ENCODE measurements at places on chromosomes 12 and 14.

- DNase-seq, result no peak
Measured at GRCh38 chr14:68791902-68792677, 777 bp downstream of the ZFP36L1 start.

DNA sequence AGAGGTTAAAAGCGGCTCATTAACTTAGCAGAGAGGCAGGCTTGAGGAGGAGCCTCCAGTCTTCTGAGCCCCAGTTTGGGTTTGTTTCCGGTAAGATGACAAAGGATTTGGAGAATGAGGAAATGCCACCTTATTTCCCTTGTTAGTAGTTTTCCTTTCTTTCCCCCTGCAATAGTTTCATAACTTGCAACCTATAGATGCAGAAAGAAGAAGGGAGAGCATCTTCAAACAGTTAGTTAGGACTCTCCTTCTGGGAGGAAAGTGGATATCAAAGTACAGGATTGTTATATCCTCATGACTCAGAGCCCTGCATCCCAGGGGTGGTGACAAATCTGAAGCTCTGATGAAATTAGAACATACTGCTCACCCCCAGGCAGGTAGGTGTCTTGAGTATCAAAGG, 180.7 kb upstream of the SLC38A2 start:
- peak; percentile 73 for DNase-seq

GRCh38 chr12:82757059-82757458, 70.4 kb downstream of the TMTC2 start:
- DNase-seq, result no peak

DNA sequence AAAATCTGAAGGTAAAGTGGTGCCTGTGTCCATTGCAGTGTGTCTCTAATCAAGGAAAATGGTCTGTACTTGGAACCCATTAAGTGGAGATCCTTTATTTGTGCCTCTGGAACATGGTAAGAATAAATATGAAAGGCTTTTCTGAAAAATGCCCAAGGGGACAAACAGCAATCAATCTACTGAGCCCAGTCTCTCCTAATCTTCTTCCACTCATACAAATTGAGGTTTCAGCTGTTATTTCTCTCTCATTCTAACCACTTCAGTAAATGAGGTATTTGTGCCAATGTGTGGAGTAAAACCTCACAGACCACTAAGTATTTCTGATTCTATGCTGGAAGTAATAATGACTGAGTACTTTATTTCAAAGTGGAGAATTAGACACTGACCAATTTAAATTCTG, 82.3 kb upstream of the ST8SIA1 start:
- no peak for DNase-seq

DNA sequence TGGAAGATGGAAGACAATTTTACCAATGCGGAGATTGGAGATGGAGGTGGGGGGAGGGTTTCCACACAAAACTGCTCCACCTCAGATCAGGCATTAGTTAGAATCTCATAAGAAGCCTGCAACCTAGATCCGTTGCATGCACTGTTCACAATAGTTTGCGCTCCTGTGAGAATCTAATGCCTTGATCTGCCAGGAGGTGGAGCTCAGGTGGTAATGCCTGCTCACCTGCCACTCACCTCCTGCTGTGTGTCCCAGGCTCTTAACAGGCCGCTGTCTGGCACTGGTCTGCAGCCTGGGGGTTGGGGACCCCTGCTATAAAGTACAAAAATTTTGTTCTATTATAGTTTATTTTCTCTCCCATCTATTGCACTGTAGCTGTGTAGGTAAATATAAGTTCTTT, 84.9 kb upstream of the FOXG1 start:
- no peak for DNase-seq

- peak; percentile 93 for DNase-seq
Measured at GRCh38 chr14:103372552-103373304, 12.5 kb upstream of the MARK3 start.

- peak; percentile 77 for DNase-seq
Measured at GRCh38 chr14:71320734-71321573, 413.7 kb downstream of the PCNX1 start.

GRCh38 chr12:112176321-112177010, 51.1 kb downstream of the TRAFD1 start:
- no peak for DNase-seq

DNA sequence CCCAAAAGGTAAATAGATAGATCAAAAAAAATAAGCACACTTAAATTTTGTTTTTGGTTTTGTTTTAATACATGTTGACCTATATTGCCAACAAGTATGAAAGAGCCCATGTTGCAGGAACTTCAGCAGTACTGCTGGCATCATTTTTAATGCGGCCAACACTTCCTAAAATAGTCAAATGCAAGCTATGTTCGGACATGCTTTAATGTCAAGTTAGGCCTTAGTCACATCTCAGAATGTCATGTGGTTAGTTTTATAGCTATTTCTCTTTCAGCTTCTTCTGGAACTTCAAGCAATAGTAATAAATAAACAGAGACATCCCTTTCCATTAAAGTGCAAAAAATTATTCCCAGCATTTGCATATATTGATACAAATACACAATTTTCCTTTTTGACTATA, 153.4 kb downstream of the PIK3C2G start:
- DNase-seq, result peak; percentile 67

GRCh38 chr14:21215130-21215878, 53.9 kb downstream of the HNRNPC start:
- no peak for DNase-seq

- DNase-seq, result no peak
Measured at GRCh38 chr12:24143928-24144327, 194.5 kb upstream of the SOX5 start.

GRCh38 chr14:68682166-68683103, 110.4 kb downstream of the ZFP36L1 start:
- peak; percentile 99 for DNase-seq

GRCh38 chr12:27462151-27462694, 15.7 kb downstream of the SMCO2 start:
- DNase-seq, result peak; percentile 73

All from EH (cell line).